ENCODE measurements at places on chromosomes 5 and 9. TPM values are rescaled to one million over a fixed set of nuclear protein-coding genes. Genes with fewer than 3 reads are reported as not detected.

DNA sequence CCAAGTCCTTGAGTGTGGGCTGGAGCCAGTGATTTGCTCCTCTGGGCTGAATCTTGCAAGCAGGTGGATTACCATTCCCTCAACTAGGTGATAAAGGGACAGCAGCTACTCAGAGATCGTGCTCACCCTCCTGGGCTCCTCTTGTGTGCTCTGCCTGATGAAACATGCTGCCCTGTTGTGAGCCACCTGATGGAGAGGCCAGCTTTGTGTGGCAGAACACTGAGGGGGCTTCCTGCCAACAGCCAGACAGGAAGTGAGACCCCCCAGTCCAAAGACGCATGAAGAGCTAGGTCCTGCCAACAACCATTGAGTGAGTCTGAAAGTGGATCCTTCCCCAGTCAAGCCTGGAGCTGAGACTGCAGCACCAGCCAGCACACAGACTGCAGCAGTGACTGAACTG is 106.4 kb upstream of the IRX2 start:
- DNase-seq = no peak

DNA sequence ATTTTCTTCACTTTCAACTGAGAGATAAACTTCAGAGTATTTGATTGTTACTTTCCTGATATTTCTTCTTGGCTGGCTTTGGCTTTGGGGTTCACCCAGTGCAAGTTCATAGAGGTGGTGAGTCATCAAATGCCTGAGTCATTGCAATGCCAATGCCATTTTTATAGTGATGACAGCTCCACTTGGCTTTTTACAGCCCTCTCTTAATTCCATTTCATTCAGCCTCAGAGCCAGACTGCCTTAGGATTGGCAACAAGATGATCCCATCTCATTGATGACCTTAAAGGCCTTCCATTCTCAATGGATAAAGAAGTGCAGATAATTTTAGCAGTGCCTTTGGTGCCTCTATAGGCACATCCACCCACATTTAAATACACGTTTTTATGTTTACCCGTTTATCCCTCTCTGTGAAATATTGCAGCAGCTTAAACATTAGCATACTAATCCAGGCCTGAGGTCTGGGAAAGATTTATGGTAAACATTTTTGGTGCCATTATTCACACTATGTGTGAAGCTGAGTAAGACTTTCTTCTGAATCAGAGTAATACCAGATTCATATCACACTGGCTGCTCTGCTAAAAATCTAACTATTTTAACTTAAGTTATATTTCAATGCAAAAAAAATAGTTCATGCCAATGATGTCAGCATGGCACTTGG is 88.9 kb upstream of the TYRP1 start:
- no peak for DNase-seq

ABO gene
- total RNA-seq = not detected

DNA sequence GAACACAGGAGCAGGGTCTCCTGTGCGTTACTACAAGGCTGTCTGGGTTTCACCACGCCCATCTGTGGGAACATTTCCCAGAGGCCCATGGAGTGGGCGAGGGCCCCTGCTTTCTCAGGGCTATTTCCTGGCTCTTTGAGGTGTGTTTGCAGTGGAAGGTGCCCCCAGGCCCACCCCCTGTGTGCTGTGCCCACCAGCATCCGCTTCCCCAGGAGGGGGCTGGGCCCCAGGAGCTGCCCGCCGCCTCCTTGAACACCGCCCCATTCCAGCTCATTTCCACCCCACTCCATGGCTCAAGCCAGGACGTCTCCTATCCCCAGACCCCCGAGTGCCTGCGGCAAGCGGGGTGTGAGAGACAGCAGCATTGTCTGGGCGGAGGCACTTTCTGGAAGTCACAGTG is 70.5 kb downstream of the NEK6 start:
- DNase-seq = no peak

PCDHB3 gene
- total RNA-seq = not detected

DNA sequence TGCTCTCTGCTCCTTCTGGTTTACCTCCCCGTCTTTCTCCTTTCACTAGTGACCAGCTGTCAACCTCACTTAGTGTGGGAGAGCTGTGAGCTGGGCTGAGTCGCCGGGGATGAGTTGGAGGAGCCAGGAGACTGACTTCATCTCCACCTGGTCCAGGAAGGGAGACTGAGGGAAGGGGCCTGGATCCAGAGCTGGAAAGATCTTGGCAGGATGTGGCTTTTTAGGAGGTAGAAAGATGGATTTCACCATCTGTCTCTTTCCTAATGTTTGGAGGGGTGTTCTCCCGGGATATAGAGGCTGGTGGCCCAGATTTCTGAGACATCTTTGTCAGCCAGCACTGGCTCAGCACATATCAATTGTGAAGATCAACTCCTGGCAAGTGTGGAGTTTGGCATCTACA is 37.1 kb upstream of the TNC start:
- DNase-seq = no peak

HACD4 gene
- total RNA-seq = 0.87 TPM

LPAR1 gene
- total RNA-seq = not detected

CDC20B gene
- not detected for total RNA-seq

GRCh38 chr5:139806726-139807646 is 11.4 kb downstream of the PSD2 start:
- DNase-seq = no peak

- DNase-seq = no peak
Observed at GRCh38 chr5:151174612-151175101, 17.1 kb upstream of the ANXA6 start.

GRCh38 chr5:90381213-90381929 is 28.2 kb downstream of the CETN3 start:
- DNase-seq = no peak

RMRP gene
- total RNA-seq = 7,483 TPM

GRCh38 chr9:126704892-126705766 is 91.4 kb downstream of the LMX1B start:
- peak; percentile 77 for DNase-seq

GRCh38 chr5:36060420-36060887 is 6.2 kb downstream of the UGT3A2 start:
- no peak for DNase-seq

TERT gene
- total RNA-seq = 3.5 TPM

- no peak for DNase-seq
Observed at GRCh38 chr5:134411228-134411545, 494 bp downstream of the CDKN2AIPNL start.
